Stimulated activated CD8-positive, alpha-beta memory T cell treated with anti-CD3 and anti-CD28 coated beads, Interleukin-4, amount 100 ng/mL, for 1 hour (primary cell): ENCODE measurements at places on chromosomes 5 and 9.

- DNase-seq = no peak
Observed at GRCh38 chr9:87695523-87695922, 30.4 kb upstream of the CTSL start.

GRCh38 chr5:119063579-119064379 lies 7.1 kb upstream of the DMXL1 start:
- DNase-seq = no peak

- no peak for DNase-seq
Observed at GRCh38 chr9:112252194-112252593, 77.1 kb upstream of the SUSD1 start.

- DNase-seq = no peak
Observed at GRCh38 chr5:80184235-80185023, 71.4 kb downstream of the SERINC5 start.

GRCh38 chr5:56705217-56705616 lies 110.1 kb upstream of the MAP3K1 start:
- DNase-seq = no peak

DNA sequence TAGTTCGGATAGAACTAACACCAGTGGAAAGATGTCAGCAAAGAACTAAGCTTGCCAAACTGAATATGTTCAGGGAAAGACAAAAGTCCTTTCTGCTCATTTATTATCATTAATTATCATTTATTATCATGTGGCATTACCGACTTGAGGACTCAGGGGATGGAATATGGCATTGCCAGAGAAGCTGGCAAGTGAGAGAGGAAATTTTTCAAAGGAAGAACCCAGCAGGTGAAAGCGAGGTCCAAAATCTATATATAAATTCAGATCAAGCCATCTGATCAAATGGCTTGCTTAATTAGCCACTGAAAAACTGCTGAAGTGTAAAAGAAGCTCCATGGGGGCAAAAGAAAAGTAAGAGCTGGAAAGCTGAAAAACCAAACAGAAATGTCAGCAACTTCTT lies 1049.6 kb upstream of the SEMA6A start:
- DNase-seq = no peak
